Cardiac fibroblast (primary cell): ENCODE measurements at places on chromosomes 5 and 9.

GRCh38 chr5:179716286-179716685, 16.3 kb upstream of the MAML1 start:
- DNase-seq, result no peak

DNA sequence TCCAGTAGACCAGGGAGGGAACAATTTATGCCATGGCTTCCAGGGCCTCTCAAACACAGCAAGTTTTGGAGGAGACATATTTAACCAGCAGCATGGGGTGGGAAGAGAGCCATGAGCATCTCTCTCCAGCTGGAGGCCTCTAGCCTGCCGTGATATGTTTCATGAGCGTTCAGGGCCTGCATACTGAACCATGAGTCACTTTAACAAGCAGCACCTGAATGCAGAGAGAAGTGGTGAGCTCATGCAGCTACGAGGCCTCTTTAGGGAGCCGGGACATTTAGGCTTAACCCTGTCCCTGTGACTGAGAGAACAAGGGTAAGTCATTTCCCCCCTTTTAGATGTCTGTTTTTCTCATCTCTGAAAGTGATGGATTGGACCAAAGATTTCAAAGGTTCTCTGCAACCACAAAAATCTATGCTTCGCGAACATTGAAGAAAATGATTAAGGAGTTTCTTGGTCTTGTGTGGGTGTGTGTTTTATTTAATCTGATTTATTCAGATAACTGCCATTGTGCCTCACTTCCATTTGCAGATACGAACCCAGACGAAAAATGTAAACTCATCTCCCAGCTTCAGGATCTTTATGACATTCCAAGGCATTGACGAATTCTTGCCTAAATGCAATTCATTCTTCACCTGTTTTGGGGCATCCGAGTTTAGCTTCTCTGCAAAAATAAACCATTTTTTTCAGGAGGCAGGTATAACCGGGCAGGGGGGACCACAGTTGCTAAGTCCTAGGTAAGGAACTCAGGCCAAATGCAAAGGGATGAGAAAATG, 157.0 kb downstream of the GABBR2 start:
- peak; percentile 34 for DNase-seq

GRCh38 chr9:76067696-76068095, 177.2 kb downstream of the PCSK5 start:
- no peak for DNase-seq

DNA sequence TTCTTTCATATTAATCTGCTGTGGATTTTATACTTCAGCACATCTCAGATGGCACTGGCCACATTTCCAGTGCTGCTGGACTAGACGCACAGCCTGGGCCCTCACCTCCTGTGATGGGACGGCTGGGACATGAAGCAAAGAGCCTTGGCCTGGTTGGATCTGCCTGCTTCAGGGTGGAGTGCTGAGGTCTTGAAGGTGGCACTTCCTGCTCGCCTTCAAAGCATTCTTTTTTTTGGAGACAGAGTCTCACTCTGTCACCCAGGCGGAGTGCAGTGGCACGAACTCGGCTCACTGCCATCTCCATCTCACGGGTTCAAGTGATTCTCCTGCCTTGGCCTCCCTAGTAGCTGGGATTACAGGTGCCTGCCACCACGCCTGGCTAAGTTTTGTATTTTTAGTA, 73.1 kb downstream of the RAPGEF1 start:
- DNase-seq, result no peak

- no peak for DNase-seq
Measured at GRCh38 chr9:26462751-26463150, 429.9 kb downstream of the CAAP1 start.

DNA sequence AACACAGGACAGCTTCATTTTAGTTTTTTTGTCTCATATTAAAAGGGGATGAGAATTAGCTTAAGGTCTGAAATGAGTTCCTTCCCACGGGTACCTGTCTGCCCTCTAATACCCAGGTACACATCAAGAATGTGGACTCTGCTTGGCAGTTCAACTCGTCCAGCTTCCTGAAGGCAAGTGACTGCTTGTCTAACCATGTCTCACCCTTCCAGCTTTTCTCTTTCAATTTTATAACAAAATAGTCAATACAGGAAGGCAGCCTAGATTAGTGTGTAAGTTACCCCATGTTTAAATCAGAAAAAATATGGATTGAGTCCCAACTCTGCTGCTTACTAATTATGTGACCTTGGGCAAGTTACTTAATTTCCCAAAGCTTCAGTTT, 50.5 kb upstream of the C5orf46 start:
- no peak for DNase-seq

GRCh38 chr9:114256827-114257328, 66.0 kb upstream of the ORM1 start:
- no peak for DNase-seq

DNA sequence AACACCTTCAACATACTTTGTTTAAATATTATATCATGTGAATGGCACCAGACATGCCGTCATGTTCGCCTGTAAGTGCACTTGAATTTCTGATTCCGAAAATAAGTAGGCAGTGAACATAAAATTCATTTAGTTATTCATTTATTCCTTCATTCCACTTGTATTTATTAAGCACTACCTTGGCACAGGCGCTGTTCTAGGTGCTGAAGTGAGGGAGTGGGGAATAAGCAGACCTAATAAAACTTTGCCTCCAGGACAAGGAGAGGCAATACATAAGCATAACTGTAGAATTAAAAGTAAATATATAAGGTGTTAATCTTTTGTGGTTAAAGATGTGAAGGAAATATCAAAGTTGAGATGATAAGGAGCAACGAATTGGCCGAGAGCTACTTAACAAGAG, 297.4 kb downstream of the TENT4A start:
- no peak for DNase-seq
